ENCODE measurements at places on chromosomes 4 and X. TPM values are rescaled to one million over a fixed set of nuclear protein-coding genes. Genes with fewer than 3 reads are reported as not detected.

TMPRSS11F gene
- total RNA-seq, result 0.10 TPM

PRR32 gene
- not detected for total RNA-seq

DRP2 gene
- total RNA-seq, result 0.12 TPM

PRMT9 gene
- total RNA-seq, result 6.0 TPM

ETDA gene
- not detected for total RNA-seq

RBM47 gene
- 8.5 TPM for total RNA-seq

TMPRSS11A gene
- total RNA-seq, result not detected

NEXMIF gene
- not detected for total RNA-seq

TGIF2LX gene
- not detected for total RNA-seq

TBC1D8B gene
- total RNA-seq, result 3.4 TPM

CCDC149 gene
- total RNA-seq, result 4.1 TPM

F8A2 gene
- not detected for total RNA-seq

Data from RPMI7951 (cell line).